ENCODE measurements at places on chromosomes 3 and 15. TPM values are rescaled to one million over a fixed set of nuclear protein-coding genes. Genes with fewer than 3 reads are reported as not detected.

The SEMA6D gene
- not detected for total RNA-seq

The KIF9 gene
- total RNA-seq, result 10.0 TPM

The BFSP2 gene
- not detected for total RNA-seq

The RASGRP1 gene
- 9.0 TPM for total RNA-seq

The GOLGA8S gene
- total RNA-seq, result 0.09 TPM

The CLRN1 gene
- total RNA-seq, result not detected

The IL5RA gene
- total RNA-seq, result not detected

The CKMT1B gene
- 5.4 TPM for total RNA-seq

The CPNE9 gene
- total RNA-seq, result not detected

The KLHL40 gene
- not detected for total RNA-seq

The SLC6A1 gene
- total RNA-seq, result not detected

The TICRR gene
- 41.7 TPM for total RNA-seq

The SLC22A13 gene
- 3.5 TPM for total RNA-seq

The CHP1 gene
- total RNA-seq, result 67.1 TPM

The CLDN1 gene
- total RNA-seq, result 204 TPM

The ZPLD1 gene
- total RNA-seq, result 0.64 TPM

The SSUH2 gene
- total RNA-seq, result 0.54 TPM

The TMIE gene
- total RNA-seq, result 0.26 TPM

The SLC12A8 gene
- total RNA-seq, result 16.8 TPM

The SLC4A7 gene
- 39.0 TPM for total RNA-seq

The ARHGEF26 gene
- total RNA-seq, result 19.0 TPM

The RBP2 gene
- total RNA-seq, result not detected

The FANCI gene
- 138 TPM for total RNA-seq

The EFCC1 gene
- not detected for total RNA-seq

The EHHADH gene
- total RNA-seq, result 24.3 TPM

The SEMA4B gene
- total RNA-seq, result 67.3 TPM
